ENCODE measurements at places on chromosomes 7 and 10.

- no peak for DNase-seq
These were observed 45.7 kb downstream of the ZNF138 start for GRCh38 chr7:64839910-64840309.

GRCh38 chr10:79111846-79112614 lies 43.3 kb downstream of the ZMIZ1 start:
- no peak for DNase-seq

GRCh38 chr7:41219276-41219675 lies 483.6 kb downstream of the INHBA start:
- DNase-seq, result no peak

- no peak for DNase-seq
These were observed 148.9 kb downstream of the CELF2 start for GRCh38 chr10:11166550-11166949.

GRCh38 chr10:91711885-91712680 lies 79.2 kb upstream of the PPP1R3C start:
- DNase-seq, result no peak

GRCh38 chr7:106855540-106856132 lies 9.4 kb upstream of the PIK3CG start:
- DNase-seq, result no peak

DNA sequence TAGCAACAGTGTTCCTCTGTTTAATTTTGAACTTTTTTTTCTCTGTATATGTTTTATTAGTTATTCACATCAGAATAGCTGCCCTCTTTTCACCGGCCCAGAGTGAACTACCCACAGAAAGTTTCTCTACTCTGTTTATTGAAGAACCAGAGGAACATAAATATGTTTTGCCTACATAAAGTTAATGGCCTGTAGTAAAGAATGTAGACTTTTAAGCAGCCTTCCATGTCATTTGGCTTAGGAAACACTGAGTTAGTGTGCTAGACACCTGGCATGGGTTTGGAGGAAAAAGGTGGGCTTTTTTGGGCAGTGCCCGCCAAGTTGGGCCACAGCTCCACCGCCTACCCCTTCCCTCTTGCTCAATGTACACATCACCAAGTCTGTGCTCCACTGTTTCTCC lies 8.9 kb upstream of the MEST start:
- no peak for DNase-seq

GRCh38 chr10:33102071-33102470 lies 144.0 kb upstream of the ITGB1 start:
- DNase-seq, result no peak

- peak; percentile 45 for DNase-seq
These were observed 37.0 kb upstream of the TES start for GRCh38 chr7:116173051-116174028.

- no peak for DNase-seq
These were observed 104.7 kb downstream of the TMEM178B start for GRCh38 chr7:141178486-141179135.

GRCh38 chr10:33793793-33794192 lies 459.3 kb upstream of the NRP1 start:
- no peak for DNase-seq

GRCh38 chr10:133523631-133524203 lies 3.4 kb upstream of the CYP2E1 start:
- DNase-seq, result peak; percentile 82

DNA sequence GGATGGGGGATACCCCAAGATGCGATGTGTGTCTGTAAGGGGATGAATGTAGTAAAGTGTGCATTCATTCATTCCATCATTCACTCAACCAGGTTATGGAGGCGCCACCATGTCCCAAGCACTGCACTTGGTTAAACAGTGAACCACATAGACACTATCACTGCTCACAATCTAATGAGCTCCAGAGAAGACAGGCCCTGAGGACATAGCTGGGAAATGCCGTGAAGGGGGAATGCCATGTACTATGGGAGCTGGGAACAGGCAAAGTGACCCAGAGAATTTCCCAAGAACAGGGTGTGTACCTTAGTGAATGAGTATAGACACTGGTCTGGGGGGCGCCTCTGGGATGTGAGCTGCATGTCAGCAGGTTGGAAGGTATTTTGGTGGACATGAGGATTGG lies 44.5 kb upstream of the LBX1 start:
- DNase-seq, result no peak

DNA sequence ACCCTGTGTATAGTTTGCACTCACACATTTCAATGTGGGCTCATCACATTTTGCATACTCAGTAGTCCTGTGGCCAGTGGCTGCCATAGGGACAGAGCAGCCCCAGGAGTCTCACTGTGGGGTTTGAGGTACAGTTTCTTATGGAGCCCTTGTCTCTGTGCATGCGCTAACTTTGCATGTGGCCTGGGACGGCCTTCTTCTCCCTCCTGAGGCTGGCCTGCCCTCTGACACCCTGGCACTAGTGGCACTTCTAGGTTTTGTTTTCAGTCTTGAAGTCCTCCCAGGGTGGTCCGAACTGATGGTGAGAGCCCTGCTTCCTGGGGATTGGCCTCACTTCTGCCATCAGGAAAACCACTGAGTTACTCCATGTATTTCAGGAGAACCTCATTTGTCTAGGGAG lies 21.2 kb downstream of the NACAD start:
- no peak for DNase-seq

Data from RWPE1 (cell line).